Hematopoietic multipotent progenitor cell treated with erythropoietin and hydrocortisone succinate and interleukin-3 and kit ligand, for 8 days (in vitro differentiated cells): ENCODE measurements at places on chromosomes 7 and 10.

- no peak for DNase-seq
Observed at GRCh38 chr10:77049896-77050295, 587.7 kb downstream of the KCNMA1 start.

DNA sequence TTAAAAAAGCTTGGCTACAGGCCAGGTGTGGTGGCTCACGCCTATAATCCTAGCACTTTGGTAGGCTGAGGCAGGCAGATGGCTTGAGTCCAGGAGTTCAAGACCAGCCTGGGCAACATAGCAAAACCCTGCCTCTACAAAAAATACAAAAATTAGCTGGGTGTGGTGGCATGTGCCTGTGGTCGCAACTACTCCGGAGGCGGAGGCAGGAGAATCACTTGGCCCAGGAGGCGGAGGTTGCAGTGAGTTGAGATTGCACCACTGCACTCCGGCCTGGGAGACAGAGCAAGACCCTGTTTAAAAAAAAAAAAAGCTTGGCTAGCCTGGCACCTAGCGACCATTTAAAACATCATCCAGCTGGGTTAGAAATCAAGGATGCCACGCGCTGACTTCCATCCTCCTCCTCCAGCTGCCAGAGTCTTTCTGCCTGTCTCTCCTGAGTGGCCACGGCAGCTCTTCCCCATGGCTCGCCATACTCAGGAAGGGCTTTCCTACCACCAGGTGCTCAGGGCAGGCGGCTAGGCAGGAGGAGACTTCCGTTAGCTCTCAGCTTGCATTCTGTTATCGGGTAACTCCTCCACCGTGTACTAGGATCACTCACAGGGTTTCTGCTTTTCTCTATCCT lies 45.0 kb downstream of the DENND2A start:
- DNase-seq: no peak

GRCh38 chr10:106957823-106958588 lies 206.5 kb downstream of the SORCS1 start:
- DNase-seq: no peak

GRCh38 chr7:136940917-136941316 lies 72.5 kb downstream of the CHRM2 start:
- no peak for DNase-seq

- no peak for DNase-seq
Observed at GRCh38 chr10:44979281-44980191, 927 bp upstream of the DEPP1 start.
